Ammon's horn (tissue), 1 donor: ENCODE measurements at places on chromosomes 6 and 20.

DNA sequence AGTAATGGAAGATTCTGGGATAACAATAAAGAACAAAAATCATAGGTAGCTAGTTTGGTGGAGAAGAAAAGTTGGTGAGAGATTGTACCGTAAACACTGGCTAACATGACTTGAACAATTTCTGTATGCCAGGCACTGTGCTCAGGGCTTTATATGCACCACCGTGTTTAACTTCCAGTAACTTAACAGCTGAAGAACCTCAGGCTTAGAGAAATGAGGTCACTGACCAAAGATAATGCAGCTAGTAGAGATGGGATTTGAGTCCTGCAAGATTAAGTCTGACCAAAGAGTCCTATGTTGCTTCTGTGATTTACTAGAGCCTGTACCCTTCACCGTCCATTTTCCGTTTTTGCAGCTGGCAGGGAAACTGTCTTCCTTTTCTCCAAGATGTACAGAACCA, 2.7 kb downstream of the CSTF1 start:
- DNase-seq = no peak

DNA sequence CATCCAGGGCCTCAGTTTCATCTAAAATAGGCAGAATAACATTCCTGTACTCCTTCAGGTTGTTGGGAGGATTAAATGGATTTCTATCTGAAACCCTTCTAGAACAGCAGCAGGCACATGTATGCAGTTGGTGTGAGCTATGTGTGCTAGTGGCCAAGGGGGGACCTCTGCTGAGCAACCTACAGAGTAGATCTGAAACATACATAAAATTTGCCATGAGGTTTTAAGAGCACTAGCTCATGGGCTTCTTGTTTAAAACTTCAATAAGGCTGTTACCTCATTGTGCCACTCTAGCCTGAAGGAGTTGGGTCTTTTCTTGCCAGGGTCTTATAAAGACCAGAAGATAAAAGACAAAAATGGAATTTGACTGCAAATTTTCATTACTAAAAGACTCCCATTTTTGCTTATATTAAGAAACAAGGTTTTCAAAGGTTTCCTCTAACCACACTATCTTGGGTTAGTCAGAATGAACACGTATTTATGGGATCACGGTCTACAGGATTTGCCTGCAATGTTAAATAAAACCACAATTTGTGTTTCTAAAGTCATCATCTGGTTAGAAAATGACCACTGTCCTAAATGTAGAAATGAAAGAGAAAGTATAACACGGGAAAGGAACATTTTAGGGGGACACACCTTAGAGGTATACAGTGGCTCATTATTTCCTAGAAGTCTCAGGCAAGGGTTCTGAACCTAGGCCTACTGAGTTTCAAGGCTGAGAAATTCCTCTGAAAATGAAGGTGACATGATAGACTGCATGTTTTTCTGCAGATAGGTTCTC, 144.9 kb upstream of the OLIG3 start:
- DNase-seq = no peak

GRCh38 chr6:42355416-42355815, 96.3 kb downstream of the TRERF1 start:
- DNase-seq = no peak

DNA sequence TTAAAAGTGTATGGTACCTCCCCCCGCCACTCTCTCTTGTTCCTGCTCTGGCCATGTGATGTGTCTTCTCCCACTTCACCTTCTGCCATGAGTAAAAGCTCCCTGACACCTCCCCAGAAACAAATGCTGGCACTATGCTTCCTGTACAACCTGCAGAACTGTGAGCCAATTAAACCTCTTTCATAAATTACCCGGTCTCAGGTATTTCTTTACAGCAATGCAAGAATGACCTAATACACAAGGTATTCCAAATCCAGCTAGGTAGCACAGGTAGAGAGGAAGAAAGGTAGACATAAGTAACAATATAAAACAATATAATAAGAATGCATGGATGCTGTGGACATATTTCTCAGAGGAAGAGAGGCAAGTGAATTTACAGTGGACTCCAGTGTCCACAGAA, 394.1 kb upstream of the ARID1B start:
- no peak for DNase-seq

GRCh38 chr20:4632876-4633275, 88.8 kb upstream of the PRND start:
- no peak for DNase-seq

DNA sequence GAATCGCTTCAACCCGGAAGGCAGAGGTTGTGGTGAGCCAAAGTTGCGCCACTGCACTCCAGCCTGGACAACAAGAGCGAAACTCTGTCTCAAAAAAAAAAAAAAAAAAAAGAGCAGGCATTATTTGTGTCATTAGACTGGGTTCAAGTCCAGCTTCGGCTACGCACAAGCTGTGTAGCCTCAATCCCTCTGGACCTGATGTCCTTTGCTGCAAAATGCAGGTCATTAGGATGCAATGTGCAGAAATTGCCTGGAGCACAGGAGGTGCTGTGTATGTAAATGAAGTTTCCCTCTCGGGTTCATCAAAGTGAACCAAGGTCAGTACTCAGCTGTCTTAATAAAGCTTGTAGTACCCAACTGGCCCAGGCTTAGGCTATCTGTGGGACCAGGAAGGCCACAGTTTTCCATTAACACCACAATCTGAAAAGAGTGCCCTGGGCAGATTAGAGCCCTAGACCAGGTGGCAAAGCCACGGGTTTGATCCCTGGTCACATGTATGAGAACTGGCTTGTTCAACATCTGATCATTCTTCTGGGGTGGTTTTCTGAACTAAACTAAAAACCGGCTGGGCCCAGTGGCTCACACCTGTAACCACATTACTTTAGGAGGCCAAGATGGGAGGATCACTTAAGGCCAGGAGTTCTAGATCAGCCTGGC, 155.3 kb downstream of the ZMYND8 start:
- no peak for DNase-seq
